Vagina (tissue), 2 donors: ENCODE measurements at places on chromosomes 4 and X.

GRCh38 chr4:103075435-103075893, 1.1 kb downstream of the SLC9B2 start:
- no peak for DNase-seq

DNA sequence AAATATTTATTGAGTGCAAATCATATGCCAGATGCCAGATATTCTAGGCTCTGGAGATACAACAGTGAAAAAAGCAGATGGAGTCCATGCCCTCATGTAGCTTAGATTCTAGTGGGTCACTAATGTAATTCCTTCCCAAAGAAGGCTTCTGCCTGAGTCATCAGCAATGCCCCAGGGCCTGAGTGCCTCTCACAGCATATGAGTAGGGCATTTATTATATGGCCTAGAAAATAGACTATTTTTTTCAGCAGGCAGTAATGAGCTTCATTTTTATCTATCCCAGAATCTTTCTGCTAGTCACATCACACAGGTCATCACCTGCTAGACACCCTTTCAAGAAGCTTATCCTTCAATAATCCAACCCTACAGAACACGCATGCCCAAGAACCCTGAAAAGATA, 22.3 kb downstream of the TMEM31 start:
- DNase-seq, result no peak

DNA sequence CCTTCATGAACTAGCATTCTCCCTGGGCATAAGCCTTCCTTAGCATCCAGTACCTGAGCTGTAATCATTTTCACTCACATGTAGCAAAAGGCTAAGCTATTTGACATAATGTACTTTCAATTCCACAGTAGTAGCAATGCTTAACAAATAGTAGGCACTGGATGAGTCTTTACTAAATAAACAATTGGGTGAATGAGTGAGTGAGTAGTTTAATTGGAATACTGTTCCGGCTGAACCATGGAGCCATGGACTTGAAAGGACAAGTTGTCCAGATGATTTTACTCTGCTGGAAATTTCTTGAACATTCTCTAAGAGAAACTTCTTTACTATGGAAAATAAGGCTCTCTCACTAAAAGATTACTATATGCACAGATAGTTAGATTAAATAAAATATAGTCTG, 159.3 kb downstream of the FAM47B start:
- no peak for DNase-seq

DNA sequence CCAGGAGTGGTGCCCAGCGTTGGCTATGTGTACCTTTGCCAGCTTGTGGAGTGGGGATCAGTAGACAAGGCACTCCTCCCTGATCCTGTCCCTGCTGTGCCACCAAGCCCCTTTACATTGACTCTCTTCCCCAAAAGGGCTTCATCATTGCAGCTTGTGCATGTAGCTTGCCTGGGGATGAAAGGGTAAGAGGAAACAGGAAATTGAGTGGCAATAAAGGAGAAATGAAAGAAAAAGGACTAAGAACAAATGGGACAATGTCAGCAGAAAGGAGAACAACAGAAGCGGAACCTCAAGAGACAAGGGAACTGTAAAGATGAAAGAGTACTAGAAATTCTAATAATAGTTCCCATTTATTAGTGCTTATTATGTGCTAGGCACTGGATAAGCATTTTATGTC, 8.7 kb upstream of the IL13RA1 start:
- DNase-seq, result no peak

DNA sequence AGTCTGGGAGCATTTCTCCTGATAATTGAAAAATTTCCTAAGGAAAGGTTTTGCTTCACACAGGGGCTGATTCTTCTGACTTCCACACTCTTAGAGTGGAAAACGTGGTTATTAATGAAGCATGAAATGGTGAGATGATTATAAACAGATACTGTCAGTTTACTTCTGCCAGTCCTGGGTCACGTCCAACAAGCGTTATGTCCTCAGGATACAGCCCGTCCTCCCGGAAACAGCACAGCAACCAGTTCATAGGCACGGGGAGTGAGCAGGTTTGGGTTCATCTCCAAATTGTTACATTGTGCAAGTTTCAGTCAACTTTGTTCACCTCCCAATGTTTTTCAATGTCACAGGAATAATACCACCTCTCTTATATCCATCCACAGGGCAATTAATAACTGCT, 98.8 kb downstream of the NPNT start:
- DNase-seq, result no peak

DNA sequence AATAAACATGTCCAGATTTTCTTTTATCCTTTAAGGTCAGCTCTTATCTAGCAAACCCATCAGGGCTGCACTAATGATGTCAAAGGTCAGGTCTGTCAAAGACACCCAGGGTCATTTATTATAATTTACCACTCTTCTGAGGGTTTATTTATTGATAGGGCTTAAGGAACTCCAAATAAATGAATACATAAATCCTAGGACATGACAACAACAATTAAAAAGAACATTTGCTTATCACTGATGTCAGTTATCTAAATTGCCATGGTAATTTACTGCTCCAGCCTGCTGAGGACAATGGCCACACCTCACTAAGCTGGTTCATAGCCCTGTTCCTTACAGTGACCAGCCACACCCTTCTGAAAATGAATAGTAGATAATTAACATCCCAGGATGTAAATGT, 317.1 kb downstream of the UNC5C start:
- no peak for DNase-seq

GRCh38 chrX:47590984-47591383, 8.7 kb downstream of the TIMP1 start:
- no peak for DNase-seq

GRCh38 chrX:63506320-63506719, 155.2 kb upstream of the SPIN4 start:
- DNase-seq, result no peak

- no peak for DNase-seq
Observed at GRCh38 chr4:83905952-83906351, 370.0 kb downstream of the GPAT3 start.

DNA sequence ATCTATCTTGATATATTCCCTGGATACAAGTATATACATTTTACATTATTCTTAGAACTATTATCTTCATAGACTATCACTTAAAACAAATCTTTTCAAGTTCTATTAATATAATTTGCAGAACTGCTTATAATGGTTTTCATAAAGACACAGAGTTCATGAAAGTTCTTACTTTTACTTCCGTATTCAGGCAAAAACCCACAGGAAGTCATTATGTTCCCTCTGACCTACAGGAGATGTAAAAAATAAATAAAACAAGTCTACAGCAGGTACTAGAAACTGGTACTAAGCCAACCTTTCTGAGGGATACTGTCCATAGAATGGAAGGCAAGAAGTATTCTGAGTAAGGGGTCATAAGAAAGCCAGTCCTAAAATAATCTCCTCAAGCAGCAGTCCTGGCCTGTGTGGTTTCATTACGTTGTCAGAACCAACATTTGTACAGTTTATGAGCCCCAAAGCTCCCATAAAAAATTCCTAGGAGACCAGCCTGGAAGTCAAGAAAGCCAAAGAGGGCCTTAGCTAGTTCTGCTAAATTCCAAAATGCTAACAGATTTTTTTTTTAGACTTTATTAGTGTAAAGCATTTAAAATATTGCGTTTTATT, 68.6 kb downstream of the CAMK2D start:
- no peak for DNase-seq

DNA sequence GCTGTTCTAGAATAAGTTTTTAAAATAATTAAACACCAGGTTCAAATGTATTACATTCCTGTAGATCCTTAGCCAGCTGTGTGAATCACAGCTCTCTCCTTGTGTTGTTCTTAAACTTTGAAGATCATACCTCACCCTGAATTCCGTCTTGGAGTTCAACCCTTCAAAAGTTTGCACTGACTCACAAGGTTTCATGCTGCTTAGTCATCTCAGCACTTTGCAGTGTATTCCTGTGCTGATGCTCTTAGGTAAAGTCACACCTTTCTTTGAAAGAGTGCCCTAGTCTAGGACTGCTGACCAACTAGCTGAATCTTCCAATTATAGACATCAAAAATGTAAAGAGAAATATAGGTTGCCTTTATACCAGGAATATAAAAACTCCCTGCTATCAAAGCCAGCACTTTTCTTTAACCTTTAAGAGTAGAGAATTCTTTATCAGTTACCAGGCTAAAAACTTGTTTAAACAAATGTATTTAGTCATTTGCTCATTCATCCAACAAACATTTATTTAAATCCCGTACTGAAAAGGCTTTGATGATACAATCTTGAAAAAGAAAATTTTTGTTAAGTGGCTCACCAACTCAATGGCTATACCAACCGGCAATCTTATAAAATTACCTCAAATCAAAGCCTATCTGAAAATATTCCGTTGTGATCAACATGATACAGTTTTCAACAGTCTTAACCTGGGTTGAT, 169.7 kb downstream of the RAP1GDS1 start:
- DNase-seq, result no peak

GRCh38 chr4:83217721-83218522, 66.7 kb downstream of the COQ2 start:
- DNase-seq, result peak; percentile 77

DNA sequence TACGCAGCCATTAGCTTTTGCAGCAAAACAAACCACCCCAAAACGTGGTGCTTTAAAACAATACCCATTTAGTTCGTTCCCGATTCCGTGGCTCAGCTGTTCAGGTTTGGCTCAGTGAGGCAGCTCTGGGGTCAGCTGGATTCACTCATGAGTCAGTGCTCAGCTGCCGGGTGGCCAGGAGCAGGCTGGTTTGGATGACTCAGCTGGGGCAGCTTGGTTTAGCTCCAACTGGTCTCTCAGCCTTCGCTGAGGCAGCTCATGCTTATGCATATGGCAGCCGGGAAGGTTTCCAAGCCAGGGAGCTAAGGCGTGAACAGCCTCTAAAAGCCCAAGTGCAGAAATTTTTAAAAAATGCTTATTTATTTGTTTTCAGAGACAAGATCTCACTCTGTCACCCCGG, 13.3 kb upstream of the CD99 start:
- DNase-seq, result no peak

DNA sequence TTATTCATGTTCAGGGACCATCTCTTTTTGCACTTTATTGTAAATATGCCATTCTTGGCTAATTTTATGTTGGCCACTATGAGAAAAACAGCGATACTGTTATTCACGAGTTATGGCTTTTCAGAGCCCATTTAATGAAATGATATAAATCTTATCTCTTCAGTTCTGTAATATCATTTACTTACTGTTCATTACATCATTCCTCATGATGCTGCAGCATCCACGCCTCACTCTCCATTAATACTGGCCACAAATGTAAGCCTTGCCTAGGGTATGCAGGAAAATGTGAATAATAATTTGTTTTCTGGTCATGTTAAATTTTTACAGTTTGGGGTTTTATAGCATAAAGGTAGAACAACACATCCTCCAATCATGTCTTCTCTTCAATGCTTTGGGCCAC, 639.6 kb downstream of the SMARCA1 start:
- no peak for DNase-seq

DNA sequence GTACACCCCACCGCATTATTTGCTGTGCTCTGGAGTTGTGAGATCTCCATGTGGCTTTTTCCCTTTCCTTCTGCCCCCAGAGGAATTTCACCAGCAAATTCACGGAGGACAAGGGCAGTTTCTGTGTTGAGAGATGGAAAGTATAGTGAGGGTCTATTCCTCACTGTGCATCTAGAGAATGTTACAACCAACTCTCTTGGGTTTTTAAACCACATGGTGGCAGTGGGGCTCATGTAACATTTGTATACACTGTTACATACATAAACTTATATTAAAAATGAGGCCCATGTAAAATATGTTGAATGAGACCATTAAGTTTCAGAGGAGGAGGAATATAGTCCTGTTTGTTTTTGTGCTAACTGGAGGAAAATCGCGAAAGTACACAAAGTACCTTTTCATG, 909 bp upstream of the PRKG2 start:
- DNase-seq, result no peak

GRCh38 chr4:156560701-156561100, 410.9 kb downstream of the PDGFC start:
- no peak for DNase-seq

GRCh38 chr4:28548136-28548535, 1687.5 kb downstream of the STIM2 start:
- no peak for DNase-seq

GRCh38 chr4:90082449-90082848, 44.7 kb upstream of the CCSER1 start:
- no peak for DNase-seq

GRCh38 chrX:66163447-66163846, 600 bp upstream of the HEPH start:
- DNase-seq, result no peak

GRCh38 chr4:133812236-133812635, 389.4 kb downstream of the PABPC4L start:
- no peak for DNase-seq

DNA sequence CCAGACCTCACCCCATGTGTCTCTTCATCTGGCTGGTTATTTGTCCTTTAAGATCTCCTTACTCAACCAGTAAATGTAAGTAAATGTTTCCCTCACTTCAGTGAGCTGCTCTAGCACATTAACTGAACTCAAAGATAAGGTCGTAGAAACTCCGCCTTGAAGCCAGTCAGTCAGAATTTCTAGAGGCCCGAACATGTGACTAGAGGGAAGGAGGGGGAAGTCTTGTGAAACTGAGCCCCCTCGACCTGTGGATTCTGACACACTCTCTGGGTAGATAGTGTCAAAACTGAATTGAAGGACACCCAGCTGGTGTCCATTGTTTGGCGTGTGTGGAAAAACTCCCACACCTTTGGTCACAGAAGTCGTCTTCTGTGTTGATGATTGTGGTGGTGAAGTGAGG, 933.9 kb downstream of the ADGRL3 start:
- DNase-seq, result no peak

GRCh38 chr4:78939667-78940008, 400 bp upstream of the PAQR3 start:
- no peak for DNase-seq

- no peak for DNase-seq
Observed at GRCh38 chr4:89249313-89249712, 58.3 kb downstream of the GPRIN3 start.

GRCh38 chr4:119039779-119040178, 95.9 kb upstream of the MYOZ2 start:
- no peak for DNase-seq

GRCh38 chr4:152579916-152580315, 44.0 kb upstream of the FBXW7 start:
- no peak for DNase-seq
